SW 1271 (cell line): ENCODE measurements at places on chromosomes 6 and 20.
A peak's percentile ranks its signal among the peaks of the same experiment; 100 is the strongest.

DNA sequence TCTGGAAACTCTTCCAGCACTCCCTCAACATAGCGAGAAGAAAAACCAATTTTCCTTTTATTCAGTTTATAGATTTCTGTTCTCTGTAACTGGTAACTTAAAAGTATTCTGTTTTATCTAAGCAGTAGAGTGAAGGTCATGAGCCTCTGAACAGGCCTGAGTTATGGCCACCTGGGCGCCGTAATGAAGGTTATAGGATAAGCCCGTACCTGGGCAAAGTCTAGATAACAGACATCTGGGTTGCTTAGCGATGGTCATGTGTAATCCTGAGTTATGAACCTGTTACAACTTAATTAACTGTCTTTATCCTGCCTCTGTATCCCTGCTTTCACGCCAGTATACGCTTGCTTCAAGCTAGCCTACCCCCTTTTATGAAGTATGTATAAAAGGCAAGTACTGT is 13.0 kb upstream of the FAM217A start:
- no peak for DNase-seq

- no peak for DNase-seq
Observed at GRCh38 chr6:118717106-118717505, 65.7 kb upstream of the CEP85L start.

- DNase-seq, result no peak
Observed at GRCh38 chr20:62736407-62737071, 27.9 kb downstream of the NTSR1 start.

- DNase-seq, result no peak
Observed at GRCh38 chr6:18725449-18725848, 338.3 kb downstream of the RNF144B start.

DNA sequence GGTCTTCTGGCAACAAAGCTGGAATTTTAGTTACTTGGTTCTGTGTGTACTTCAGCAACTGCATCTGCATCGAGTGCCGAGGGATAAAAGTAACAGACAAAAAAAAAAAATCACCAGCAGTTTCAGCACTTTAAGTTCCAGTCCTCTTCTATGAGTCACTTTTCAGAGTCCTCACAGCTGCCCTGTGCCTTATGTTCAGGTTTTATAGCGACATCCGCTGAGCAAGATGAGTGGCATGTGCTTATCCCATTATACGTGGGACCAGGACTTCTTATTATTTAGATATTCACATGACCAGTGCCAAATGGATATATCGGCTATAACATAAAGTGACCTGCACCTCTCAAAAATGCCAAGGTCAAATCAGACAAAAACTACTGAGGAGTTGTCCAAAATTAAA is 242.9 kb downstream of the FOXA2 start:
- peak; percentile 71 for DNase-seq

DNA sequence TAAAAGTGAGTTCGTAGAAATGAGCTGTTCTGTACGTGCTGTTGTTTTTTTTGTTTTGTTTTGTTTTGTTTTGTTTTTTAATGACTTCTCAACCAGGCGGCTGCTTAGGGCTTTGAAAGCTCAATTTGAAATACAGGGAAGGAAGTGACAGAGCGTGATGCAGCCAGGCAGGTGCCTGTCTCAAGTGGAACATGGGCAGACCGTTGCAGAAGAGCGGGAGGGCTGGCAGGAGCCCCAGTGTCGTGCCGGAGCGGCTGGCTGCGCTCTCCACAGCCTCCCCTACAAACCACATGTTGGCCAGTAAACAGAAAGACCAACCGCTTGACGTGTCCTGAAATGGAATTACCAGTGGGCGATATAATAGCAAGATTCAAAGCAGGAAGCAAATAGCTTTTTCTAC is 164.9 kb upstream of the RREB1 start:
- DNase-seq, result no peak

GRCh38 chr6:141704151-141704550 is 428.6 kb upstream of the GJE1 start:
- no peak for DNase-seq
